ENCODE measurements at places on chromosomes 6 and 20.

DNA sequence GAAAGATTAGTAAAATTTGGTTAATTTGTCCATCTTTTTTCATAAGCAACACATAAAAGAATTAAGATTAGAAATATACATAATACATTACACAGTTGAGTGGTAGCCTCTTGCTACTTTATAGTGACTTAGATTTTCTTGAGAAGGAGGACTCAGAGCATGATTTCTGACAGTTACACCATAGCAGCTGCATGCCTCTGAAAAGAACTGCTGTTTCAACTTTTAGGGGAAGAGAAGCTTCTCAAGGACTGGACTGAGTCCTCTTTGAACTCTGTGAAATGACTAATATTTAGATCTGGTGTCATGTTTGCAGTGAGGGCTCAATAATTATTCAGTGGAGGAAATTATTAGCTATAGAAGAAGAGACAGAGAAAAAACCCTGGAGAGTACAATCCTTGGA lies 272.5 kb downstream of the BTBD9 start:
- DNase-seq: no peak

GRCh38 chr6:124479991-124480430 lies 482.2 kb upstream of the RNF217 start:
- DNase-seq: no peak

- DNase-seq: no peak
Measured at GRCh38 chr20:48031122-48031521, 245.8 kb upstream of the SULF2 start.

- no peak for DNase-seq
Measured at GRCh38 chr6:144266091-144266649, 19.0 kb upstream of the UTRN start.

DNA sequence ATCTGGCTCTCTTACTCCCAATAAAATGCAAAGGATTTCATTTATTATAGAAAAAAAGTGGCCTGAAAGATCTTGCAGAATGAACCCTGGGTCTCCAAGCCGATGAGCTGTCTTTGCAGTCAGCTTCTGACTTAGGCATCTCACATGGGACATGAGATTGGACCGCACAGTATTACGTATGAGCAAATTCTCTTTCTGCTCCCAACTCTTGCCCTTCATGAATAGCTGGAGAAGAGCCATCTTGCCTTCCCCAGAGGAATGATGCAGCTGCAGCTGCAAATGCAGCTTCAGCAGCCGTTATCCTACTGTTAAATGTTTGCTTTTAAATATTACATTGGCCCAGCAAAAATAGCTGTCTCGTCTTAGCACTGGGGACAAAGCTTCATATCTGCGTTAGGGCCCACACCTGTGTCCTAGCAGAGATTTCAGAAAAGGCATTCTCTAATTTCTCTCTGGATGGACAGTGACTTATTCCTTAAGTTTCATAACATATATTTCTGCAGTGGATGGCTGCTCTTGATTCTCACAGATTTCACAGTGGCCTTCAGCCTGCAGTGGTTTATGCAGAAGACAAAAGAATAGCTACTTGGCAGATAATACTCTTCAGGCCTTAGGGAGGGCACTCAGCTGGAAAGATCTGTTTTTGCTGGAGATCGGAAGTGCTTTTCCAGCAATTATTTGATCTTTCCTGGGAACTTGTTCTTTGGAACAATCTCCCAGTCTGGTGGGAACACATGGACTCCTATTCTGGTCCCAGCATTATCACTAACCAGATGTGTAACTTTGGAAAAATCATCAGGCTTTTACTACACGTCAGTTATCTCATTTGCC lies 129.2 kb downstream of the FYN start:
- no peak for DNase-seq

DNA sequence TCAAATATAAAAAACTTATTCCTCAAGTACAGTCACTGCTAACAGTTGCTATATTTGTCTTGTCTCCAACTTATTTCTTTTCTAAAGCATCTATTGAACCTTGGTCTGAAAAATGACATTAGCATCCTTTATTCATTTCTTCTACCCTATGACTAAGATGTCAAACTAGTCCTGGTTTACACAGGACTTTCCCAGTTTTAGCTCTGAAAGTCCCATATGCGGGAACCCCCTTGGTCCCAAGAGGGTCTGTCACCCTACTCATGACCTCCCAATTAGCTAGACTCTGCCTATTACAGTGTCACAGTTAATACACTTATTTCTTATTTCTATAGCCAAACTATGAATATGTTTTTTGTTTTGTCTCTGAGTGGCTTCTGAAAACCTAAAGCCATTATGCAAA lies 37.1 kb downstream of the PLEKHG1 start:
- DNase-seq: no peak

DNA sequence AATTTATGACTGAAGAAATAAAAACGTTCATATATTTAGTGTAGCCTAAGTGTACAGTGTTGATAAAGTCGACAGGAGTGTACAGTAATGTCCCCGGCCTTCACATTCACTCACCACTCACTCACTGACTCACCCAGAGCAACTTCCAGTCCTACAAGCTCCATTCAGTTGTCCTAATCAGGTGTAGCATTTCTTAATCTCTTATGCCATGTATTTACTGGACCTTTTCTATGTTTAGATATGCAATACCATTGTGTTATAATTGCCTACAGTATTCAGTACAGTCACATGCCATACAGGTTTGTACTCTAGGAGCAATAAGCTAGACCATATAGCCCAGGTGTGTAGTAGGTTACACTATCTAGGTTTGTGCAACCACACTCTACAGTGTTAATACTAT lies 610.2 kb upstream of the NOX3 start:
- no peak for DNase-seq

Data from CD8-positive, alpha-beta memory T cell (primary cell).